Activated T-cell treated with anti-CD3 and anti-CD28 coated beads, Interleukin-2, amount 50 U/mL, for 48 hours (primary cell): ENCODE measurements at places on chromosomes 4 and X.
A peak's percentile ranks its signal among the peaks of the same experiment; 100 is the strongest.

DNA sequence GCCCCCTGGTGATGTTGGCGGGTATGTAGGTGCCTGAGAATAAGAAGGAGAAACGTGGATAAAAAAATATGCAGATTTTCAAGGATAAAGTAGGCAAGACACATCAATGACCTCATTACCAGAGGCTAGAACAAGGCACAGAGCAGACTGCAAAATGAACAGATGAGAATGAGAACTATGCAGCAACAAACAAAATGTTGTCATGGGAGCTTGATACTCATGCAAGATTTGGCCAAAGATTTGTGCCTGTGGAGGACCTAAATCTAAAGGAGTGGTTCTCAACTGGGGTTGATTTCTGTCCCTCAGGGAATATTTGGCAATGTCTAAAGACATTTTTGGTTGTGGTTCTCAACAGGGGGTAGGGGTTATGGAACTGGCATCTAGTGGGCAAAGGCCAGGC, 177.3 kb downstream of the FRMPD4 start:
- DNase-seq = no peak

DNA sequence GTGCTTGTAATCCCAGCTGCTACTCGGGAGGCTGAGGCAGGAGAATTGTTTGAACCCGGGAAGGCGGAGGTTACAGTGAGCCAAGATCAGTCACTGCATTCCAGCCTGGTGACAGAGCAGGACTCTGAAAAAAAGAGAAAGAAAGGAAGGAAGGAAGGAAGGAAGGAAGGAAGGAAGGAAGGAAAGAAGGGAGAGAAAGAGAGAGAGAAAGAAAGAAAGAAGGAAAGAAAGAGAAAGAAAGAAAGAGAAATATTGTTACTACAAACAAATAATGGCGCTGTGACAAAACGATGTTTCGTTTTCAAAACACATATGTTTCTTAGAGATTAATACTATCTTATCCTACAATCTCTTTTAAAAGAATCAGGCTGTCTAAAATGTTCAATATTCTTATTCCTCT, 42.1 kb upstream of the CCDC160 start:
- no peak for DNase-seq

GRCh38 chr4:139799615-139800014, 134.0 kb downstream of the MGST2 start:
- DNase-seq = no peak

GRCh38 chrX:47633689-47634590, 4.2 kb upstream of the CFP start:
- no peak for DNase-seq

GRCh38 chr4:14096396-14096965, 469.0 kb upstream of the BOD1L1 start:
- no peak for DNase-seq

GRCh38 chrX:148500423-148501385, at the start of gene AFF2:
Gene AFF2, plus strand, starts transcription at chrX:148500617. Its CDS starts 481 bp downstream, at chrX:148501098.
- DNase-seq = peak; percentile 45

DNA sequence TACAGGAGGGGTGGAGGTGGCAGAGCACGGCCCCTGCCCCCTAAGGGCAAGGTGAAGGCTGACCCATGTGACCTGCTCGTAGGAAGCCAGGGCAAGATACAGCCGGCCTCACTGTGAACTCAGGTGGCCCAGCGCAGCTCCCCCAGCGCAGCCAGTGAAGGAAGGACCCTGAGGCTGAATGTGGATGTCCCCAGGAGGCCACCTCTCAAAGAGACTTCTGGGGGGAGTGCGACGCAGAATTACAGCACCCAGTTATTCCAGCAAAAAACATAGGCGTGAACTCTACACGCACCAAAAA, 52.6 kb downstream of the ZFYVE28 start:
- DNase-seq = no peak

- no peak for DNase-seq
These were observed 65.6 kb downstream of the MCF2 start for GRCh38 chrX:139642241-139642927.

- DNase-seq = no peak
These were observed 114.0 kb upstream of the LDB2 start for GRCh38 chr4:17012451-17012850.

- DNase-seq = no peak
These were observed 55.6 kb downstream of the NKX6-1 start for GRCh38 chr4:84443523-84443922.

DNA sequence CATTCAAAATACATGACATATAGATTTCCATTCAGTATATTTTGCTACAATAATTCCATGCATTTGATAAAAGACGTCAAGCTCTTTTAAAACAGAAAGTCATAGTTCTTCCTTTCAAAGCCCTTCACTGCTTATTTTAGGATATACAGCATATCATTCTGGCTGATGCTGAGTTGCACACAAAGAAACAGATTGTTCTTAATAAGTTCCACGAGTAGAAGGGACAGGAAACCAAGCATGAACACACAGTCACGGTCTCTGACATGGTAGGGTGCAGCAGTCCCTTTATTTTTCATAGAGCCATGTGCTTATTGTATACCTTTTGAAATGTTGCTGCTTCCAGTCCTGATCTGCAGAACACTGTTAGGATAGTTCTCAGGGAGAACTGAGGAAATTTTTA, 85.4 kb downstream of the MAGEB10 start:
- DNase-seq = no peak

DNA sequence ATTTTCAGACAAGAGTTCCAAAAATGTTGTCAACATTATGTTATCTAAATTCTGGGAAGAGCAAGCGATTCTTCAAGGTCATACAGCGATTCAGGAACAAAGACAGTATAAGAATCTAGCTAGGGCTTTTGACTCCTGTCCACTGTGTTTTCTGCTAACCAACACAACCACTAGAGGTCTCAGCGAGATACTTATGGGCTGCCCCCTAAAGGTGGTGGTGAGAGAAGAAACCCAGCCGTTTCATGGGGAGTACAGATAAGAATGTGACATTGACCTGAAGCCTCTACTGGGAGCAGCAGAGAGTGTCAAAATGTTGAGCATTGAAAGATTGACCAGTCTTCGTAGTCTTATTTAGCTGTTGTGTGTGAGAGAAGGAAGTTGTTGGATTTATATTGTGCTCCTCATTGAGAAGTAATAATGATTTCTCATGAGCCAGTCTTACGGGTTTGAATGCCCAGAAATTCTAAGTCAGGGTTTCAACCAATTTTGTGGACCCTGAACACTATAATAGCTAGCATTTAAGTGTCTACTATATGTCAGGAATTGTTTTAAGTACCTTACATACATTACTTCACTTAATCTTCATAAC, 168.3 kb downstream of the SPRY1 start:
- DNase-seq = peak; percentile 56
